ENCODE measurements at places on chromosomes 13 and 19. TPM values are rescaled to one million over a fixed set of nuclear protein-coding genes. Genes with fewer than 3 reads are reported as not detected.

- H3K4me1 ChIP-seq: no peaks in the 10 kb centered on the region
- peaks cover 11% of the 10 kb centered on the region for H3K27me3 ChIP-seq
- no peak overlapping the region for H3K27ac ChIP-seq
- peak; percentile 34 for DNase-seq
- no peak overlapping the region for H3K4me3 ChIP-seq
- no peaks in the 10 kb centered on the region for H3K36me3 ChIP-seq
Observed at GRCh38 chr13:42478531-42479156, 95.3 kb upstream of the TNFSF11 start.

DNA sequence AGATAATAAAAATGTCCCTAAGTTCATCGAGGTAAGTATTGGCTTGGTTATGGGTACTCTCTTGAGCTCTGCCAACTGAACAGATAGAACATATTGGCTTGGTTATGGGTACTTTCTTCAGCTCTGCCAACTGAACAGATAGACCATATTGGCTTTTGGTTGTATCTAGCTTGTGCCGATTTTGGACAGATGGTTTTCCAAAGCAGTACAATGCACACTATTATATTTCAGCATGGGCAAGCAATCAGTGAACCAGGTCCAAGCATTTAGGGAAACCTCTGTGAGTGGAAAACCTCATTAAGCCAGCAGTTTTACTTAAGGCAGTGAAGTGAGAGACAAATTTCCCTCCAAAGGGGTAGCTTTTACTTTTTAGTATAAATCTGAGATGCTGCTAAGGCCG, 1440.5 kb upstream of the SPRY2 start:
- no peaks in the 10 kb centered on the region for H3K4me1 ChIP-seq
- H3K27ac ChIP-seq: no peak overlapping the region
- no peaks in the 10 kb centered on the region for H3K36me3 ChIP-seq

DNA sequence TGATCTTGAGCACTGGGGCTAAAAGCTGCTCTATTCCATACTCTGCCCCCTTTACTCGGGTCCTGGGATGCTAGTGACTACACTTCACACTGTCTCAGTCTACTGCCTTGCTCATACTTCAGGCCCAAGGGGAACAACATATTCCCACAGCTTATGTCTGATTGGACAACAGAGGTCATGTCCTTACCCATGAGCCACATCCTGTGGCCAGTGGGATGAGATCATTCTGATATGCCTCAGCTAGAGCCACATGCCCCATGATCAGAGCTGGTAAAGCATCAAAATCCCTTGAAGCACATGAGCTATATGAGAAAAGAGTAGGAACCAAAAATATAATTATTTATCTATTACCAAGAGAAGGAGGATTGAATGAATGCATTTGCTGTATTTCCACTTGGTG, 290.1 kb upstream of the TSHZ3 start:
- H3K27ac ChIP-seq: no peak overlapping the region
- no peaks in the 10 kb centered on the region for H3K36me3 ChIP-seq
- no peak for DNase-seq
- no peak overlapping the region for H3K4me3 ChIP-seq
- H3K4me1 ChIP-seq: no peaks in the 10 kb centered on the region

DNA sequence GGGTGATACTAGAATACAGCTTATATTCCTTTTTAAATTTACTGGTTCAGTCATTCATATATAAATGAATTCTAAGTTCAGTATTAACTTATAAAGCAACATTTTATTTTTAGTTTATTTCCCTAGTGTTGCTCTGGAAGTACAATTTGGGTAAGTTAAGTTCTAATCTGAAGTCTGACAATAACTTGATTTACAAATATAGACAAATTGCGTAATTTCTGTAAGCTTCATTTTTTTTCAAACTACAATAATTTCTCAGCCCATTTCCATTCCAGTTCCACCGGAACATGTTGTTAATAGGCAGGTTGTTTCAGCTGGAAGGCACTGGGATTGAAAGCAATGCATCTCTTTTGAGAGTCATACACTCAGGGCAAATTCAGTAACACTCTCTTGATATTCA, 2000.7 kb downstream of the OLFM4 start:
- no peak for DNase-seq
- H3K27ac ChIP-seq: no peak overlapping the region
- no peaks in the 10 kb centered on the region for H3K36me3 ChIP-seq
- H3K4me3 ChIP-seq: no peak overlapping the region

USHBP1 gene
- total RNA-seq: not detected
